ENCODE measurements at places on chromosomes 6 and 20.

GRCh38 chr6:17204533-17204932, 76.6 kb upstream of the RBM24 start:
- DNase-seq, result no peak

DNA sequence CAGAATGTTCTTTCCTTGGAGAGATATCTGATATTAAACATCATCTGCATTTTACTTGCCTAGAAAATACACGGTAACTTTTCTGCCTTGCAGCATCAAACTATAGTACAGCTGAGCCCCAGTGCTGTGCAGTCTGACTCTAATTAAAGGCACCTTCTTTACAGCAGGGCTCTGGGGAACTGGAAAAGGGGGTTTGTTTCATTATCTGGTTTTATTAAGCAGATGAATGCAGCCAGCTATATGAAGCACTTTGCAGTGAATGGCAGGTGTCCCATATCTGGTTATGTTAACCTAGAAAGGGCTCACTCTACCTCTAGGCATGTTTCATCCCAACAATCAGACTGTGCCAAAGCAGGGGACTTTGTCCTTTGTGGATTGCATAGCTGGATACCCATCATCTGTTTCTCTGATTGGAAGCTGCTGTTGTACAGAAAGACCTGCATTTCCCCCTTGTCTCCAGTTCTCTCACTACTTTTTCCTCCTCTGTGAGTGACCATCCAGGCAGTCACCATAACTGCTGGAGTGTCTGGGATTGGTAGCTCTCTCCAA, 39.6 kb upstream of the CMTR1 start:
- no peak for DNase-seq

DNA sequence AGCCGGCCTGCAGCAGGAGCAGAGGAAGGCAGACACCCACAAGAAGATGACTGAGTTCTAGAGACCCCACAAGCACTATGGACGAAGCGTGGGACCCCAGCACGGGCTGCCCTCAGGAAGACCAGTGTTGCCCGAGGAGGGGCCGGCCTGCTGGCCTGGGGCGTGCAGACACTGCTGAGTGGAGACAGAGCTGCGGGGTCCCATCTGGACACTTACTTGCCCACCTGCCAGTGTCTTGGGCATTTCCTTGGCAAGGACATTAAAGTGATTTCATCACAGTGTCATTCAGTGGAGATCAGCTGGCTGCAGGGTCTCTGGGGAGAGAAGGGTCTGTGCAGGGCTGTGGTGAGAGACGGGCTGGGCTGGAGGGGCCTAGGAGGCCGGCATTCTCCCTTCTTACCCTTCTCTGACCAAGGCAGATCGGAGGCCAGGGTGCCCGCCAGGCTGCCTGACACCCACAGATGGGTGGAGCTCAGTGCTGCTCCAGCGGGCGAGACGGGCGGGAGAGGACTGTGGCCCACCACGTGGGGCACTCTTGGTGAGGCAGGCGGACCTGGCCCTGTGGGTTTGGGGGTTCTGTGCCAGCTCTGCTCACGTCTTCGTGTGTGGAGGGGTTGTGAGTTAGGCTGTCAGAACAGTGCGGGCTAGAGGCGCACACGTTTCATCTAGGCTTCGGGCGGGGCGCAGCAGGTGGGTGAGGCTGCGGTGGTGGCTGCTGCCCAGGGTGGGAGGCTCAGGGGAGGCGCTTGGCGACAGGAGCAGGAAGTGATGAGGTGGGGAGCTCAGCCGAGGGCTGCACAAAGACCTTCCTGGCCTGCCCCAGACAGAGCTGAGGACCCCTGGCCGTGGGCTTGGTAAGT, at the start of gene LIME1:
LIME1 (plus strand) TSS at position 806 of the 860 bp plus-strand sequence. CDS start 886 bp downstream, outside the sequence.
- no peak for DNase-seq

DNA sequence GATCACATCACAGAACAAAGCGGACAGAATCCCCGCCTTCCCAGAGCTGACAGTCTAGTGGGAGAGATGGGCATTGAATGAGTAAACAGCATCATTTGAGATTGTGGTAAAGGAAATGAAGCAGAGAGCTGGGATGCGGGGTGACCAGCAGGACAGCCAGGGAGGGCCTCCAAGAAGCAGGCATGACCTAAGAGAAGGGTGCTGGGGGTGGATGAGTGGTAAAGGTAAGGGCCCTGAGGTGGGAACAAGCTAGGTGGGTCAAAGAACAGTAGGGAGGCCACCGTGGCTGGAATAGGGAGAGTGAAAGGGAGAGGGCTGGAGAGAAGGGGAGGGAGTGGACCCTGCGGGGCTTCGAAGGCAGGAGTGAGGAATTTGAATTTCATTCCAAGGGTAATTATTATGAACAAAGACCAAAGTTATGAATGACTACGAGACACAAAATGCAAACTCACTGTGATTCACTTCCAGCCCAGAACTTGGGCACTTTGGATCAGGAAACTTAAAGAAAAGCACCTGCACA, 61.4 kb downstream of the CEBPB start:
- DNase-seq, result peak; percentile 58

DNA sequence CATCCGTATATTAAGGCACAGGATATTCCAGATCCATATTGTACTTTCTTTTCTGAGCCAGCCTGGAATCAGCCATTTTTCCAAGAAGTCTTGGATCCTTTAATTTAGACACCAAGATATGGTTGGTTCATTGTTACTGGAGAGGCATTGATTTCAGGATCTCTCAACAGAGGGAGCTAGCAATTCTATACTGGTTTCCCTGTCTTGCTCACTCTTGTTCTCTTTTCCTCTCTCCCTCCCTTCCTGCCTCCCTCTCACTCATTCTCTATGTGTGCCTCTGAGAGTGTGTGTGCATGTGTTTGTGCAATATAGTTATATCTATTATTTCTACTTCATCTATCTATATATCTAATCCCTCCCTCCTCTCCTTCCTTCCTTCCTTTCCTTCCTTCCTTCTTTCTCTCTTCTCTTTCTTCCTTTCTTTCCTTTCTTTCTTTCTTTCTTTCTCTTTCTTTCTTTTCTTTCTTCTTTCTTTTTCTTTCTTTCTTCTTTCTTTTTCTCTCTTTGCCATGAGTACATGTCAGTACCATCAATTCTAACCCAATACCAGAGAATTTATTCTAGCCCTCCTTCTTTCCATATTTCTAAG, 299.1 kb downstream of the EPHA7 start:
- DNase-seq, result no peak

- no peak for DNase-seq
These were observed 42.5 kb downstream of the LYRM2 start for GRCh38 chr6:89596056-89596455.

GRCh38 chr20:50196896-50197295, 6.3 kb downstream of the CEBPB start:
- DNase-seq, result no peak

DNA sequence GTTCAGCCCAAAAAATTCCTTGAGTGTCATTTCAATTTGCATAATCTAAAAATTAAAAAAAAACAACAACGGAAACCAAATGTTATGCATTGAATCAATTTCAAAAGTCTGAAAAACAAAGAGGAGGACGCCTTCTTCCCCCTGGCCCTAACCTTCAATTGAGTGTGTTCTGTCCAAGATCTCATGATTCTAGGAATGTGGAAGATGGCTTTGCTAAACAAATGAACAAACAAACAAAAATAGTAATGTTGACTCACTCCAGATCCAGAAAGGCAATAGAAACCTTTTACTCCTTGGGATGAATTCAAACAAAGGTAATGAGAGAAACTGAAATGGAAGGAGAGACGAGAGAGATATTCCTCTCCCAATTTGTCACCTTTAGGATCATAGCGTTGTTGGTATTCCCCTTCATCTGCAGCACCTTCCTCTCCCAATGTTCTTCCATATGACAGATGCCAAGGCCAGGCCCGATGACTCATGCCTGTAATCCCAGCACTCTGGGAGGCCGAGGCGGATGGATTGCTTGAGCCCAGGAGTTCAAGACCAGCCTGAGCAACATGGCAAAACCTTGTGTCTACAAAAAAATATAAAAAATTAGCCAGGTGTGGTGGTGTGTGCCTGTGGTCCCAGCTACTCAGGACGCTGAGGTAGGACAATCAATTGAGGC, 109.2 kb upstream of the ADGRF1 start:
- DNase-seq, result no peak

DNA sequence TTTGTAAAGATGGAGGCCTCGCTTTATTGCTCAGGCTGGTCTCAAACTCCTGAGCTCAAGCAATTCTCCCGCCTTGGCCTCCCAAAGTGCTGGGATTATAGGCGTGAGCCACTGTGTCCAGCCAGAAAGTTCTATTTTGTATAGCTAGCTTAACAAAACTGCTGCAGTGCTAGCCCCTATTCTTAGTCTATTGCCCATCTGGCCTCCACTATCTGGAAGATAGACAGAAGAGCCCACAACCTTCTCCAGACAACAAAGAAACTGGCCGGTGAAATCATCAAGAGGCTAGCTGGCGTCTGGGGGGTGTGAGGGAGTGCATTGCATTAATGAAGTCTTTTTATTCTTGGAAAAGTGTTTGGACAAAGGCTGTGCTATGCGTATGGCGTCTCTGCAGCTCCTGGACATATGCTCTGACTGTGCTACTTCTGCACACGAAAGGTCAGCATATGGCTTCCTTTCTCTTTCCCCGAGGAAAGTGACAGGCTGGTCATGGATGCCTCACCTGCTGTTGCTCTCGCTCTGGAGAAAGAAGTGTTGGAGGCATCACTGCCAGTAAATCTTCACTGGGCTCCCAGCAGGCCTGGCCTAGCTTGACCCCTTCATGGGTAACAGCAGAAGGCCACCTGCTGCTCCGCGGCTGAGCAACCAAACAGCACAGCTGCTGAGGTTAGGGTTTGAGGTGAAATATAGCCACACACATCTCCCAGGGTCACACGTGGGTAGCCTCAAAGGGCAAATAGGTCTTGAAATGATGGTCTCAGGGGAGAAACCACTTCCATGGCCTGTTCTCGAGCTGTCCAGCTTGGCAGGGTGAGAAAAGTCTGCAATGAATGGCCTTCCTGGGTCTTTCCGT, 95.1 kb upstream of the IYD start:
- DNase-seq, result no peak

- DNase-seq, result no peak
These were observed 26.1 kb upstream of the RIPOR2 start for GRCh38 chr6:24961852-24962251.

- DNase-seq, result peak; percentile 74
These were observed 26.0 kb downstream of the GPX6 start for GRCh38 chr6:28489366-28490204.

GRCh38 chr20:37538003-37538402, 10.3 kb upstream of the BLCAP start:
- no peak for DNase-seq

GRCh38 chr20:17226410-17227218, at the start of gene PCSK2:
TSS of gene PCSK2 (plus strand) at chr20:17227040. CDS start at chr20:17227306, 266 bp downstream.
- DNase-seq, result no peak

GRCh38 chr6:136501514-136501913, 48.7 kb downstream of the MAP7 start:
- no peak for DNase-seq

- DNase-seq, result no peak
These were observed 43.8 kb upstream of the SIRPA start for GRCh38 chr20:1851396-1851795.

DNA sequence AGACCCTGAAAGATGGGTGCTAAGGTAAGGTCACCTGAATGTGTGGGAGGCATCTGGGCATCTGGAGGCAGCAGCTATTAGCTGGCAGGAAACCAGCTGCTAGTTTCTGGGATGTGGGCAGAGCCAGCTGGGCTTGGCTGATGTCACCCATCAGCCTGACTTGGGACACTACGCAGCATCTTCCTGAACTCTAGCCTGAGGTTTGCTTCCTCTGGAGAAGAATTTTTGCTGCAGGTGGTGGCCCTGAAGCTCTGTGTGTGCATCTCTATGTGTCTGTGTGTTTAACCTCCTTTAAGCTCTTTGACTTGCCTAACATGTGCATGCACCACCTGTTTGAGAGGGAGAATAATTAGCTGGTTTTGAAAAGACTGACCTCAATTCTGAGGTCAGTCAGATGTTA, 465.1 kb upstream of the CHD6 start:
- DNase-seq, result no peak

DNA sequence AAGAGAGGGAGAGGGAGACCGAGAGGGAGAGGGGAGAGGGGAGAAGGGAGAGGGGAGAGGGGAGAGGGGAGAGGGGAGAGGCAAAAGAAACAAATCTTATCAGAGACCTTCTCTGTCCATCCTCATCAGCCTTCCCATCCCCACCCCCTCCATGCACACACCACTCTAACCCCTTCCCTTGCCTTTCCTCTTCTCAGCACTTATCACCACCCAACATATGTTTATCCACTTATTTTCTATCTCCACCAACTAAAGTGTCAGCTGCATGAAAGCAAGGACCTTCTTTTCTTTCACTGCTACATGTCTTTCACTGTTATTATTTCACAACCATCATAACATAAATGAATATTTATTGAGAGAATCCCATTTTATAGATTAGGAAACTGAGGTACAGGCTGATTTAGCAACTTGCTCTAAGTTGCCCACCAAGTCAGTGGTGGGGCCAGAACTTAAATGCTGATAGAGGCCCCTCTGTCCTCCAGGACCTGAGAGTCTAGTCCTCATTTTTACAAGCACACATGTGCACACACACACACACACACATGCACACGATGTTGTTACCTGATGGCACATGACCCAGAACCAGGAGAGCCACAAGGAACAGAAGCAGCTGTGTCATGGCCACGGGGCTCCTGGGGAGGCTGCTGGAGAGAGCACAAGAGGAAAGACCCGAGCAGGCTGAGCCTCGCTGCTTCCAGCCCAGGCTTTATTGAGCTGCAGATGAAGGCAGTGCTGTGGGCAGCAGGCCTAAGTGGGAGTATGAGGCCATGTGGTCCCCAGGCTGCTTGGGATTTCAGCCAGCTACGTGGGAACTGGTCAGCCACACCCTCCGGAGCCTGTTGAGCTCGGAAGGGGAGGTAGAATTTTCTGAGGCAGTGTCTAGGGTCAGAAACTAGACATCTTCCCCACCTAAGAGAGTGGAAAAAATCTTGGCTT, 2.3 kb downstream of the DEFB124 start:
- no peak for DNase-seq

GRCh38 chr6:130781557-130781956, 45.6 kb upstream of the SMLR1 start:
- no peak for DNase-seq

GRCh38 chr6:161076181-161076677, 84.7 kb downstream of the MAP3K4 start:
- DNase-seq, result no peak

DNA sequence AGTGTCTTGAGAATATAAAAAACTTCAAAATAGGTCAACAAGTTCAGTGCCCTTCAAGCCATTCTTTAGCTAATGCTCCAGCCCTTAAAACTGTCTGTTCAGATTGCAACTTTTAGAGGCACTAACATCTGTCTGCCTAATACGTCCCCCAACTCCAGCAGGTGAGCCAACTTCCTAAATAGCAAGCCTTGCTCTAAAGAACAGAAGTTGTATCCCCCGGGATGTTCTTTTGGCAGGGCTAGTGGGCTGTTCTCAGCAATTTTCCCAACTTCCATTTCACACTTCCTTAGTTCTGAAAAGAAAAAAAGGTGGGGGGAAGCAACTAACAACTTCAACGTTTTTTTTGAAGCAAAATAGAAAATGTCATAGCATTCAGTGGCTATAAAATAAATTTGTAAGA, 290.0 kb upstream of the PTCHD4 start:
- no peak for DNase-seq
